Activated T-cell treated with anti-CD3 and anti-CD28 coated beads for 24 hours (primary cell): ENCODE measurements at places on chromosomes 16 and 17.

DNA sequence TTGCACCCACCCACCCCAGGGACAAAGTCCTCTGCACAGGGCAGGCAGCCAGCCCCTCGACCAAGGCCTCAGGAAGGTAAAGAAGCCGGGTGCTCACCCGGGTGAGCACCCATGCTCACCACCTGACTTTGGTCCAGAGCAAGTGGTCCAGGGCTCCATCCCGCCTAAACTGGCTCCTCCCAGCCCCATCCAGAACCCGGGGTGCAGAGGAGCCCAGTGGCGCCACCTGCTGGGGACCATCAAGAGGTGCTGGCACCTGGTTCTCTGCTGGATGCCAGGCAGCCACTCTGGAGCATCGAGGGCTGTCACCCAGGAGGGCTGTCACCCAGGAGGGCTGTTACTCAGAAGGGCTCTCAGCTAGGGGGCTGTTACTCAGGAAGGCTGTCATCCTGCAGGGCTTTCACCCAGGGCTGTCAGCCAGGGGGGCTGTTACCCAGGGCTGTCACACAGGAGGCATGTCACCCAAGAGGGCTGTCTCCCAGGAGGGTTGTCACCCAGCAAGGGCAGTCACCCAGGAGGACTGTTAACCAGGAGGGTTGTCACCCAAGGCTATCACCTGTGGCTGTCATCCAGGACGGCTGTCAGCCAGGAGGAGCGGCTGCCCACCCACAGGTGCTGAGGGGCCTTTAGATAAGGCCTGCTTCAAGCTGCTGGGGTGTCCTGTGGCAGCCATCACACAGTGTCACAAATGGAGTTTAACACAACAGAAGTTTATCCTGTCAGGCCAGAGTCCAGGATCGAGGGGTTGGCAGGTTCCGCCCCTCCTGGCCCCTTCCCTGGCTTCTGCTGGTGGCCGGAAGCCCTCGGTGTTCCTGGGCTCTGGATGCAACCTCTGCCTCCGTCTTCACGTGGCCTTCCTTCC, 98.5 kb downstream of the TNFRSF13B start:
- peak; percentile 16 for DNase-seq

- DNase-seq = no peak
Measured at GRCh38 chr16:48478393-48478792, 93.2 kb upstream of the SIAH1 start.

GRCh38 chr16:62732092-62732491, 695.9 kb upstream of the CDH8 start:
- no peak for DNase-seq

DNA sequence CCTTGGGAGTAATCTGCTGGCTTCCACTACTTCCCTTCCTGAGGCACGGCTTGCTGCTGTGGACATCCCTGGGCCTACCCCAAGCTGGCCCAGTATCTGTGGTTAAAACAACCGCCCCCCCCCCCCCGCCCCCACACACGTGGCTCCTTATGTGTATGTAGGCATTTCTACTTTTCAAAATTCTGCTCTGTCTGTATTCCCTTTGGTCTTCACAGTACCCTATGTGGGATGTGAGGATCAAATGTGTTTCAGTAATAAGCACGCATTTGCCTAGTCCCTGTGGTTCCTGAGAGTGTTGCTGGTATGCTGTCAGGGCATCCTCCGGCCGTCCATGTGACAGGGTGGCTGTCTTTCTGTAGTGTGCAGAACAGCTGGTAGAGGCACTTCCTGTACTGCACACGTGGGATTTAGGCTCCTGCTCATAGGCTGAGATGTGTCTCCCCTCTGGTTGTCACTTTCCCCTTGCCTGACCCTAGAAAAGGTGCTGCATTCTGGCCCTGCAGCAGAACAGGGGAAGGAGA, 2.2 kb downstream of the NT5M start:
- DNase-seq = peak; percentile 37

GRCh38 chr17:61294286-61294685, 105.4 kb upstream of the TBX2 start:
- DNase-seq = no peak

DNA sequence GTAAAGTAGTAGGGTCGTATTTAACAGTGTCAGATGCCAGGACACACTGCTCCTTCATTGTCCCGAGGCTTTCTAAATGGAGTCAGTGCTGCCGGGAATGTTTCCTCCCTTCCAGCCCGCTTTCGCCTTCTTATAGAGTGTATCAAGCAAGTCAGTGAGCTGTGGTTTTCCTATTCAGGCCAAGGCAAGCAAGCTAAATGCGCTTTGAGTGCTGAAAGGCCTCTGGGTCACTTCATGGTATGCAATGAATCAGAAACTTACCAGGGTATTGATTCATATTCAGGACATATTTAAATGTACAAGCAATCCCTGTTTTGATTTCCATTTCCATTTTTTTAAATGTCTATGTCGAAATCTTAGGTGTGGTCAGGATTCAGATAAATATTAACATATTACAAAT, 327.9 kb upstream of the SOX9 start:
- DNase-seq = no peak

DNA sequence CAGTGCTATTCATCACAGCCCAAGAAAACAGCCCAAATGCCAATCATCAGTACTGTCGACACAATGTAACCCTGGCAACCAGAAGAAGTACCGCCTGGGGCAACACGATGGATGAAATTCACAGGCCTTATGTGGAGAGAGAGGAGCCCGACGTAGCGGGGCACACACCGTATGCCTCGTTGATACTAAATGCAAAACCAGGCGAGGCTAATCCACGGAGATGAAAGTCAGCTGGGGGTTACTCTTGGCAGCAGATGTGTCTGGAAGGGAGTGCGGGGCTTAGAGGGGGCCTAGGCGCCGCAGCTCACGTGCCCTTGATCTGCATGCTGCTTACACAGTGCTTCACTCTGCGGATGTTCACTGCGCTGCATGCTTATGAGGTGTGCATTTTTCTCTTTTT, 29.8 kb downstream of the ITGAE start:
- DNase-seq = no peak
